Left colon (tissue), 2 donors: ENCODE measurements at places on chromosomes 11 and 22. TPM values are rescaled to one million over a fixed set of nuclear protein-coding genes. Genes with fewer than 3 reads are reported as not detected.

- DNase-seq = peak; percentile 81
Observed at GRCh38 chr22:39240831-39241793, 3.7 kb downstream of the PDGFB start.

Gene APOL3
- total RNA-seq = 10.7 TPM

Gene OR51B4
- total RNA-seq = not detected

Gene MICALL1
- 26.6 TPM for total RNA-seq

DNA sequence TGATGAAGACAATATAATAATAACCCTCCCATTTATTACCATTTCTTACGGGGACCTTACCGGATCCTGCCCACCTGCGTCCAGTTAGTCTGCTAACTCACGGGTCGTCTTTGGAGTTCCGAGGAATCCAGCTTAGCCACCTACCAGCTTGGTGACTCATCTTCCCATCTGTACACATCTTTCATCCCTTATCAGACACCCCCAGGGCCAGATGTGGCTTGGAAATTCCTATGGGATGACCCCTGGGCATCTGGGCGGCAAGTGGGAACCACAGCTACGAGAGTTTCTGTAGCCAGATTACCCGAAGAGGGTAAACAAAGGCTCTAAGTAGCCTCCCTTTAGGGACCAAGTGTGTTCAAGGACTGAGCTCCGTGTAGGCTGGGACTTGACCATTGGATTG, 12.8 kb upstream of the PRR5 start:
- no peak for DNase-seq

DNA sequence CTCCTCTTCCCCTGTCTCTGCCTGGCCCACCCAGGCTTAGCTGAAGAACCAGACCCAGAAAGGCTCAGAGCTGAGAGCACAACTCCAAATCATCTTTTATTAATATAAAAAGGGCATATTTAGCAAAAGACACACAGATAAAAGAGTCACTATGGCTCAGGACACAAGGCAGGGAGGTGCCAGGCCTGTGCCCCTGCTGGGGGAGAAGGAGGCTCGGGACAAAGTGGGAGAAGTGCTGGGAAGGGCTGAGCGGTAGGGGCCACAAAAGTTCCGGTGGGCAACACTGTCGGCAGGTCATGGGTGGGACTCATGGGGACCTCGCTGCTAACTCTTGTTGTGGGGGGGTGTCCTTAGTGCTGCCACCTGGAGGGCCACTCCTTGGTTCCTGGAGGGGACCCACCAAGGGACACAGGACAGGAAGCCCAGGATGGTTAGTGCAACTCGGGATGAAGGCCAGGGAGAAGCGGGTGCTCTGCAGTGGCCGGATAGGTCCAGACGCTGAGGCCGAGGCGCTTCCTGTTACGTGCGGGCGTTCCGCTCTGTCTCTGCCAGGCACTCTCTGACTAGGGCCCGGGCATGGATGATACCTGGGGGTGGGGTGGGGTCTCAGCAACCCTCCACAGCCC, 1.4 kb upstream of the PITPNM1 start:
- DNase-seq = peak; percentile 66

DNA sequence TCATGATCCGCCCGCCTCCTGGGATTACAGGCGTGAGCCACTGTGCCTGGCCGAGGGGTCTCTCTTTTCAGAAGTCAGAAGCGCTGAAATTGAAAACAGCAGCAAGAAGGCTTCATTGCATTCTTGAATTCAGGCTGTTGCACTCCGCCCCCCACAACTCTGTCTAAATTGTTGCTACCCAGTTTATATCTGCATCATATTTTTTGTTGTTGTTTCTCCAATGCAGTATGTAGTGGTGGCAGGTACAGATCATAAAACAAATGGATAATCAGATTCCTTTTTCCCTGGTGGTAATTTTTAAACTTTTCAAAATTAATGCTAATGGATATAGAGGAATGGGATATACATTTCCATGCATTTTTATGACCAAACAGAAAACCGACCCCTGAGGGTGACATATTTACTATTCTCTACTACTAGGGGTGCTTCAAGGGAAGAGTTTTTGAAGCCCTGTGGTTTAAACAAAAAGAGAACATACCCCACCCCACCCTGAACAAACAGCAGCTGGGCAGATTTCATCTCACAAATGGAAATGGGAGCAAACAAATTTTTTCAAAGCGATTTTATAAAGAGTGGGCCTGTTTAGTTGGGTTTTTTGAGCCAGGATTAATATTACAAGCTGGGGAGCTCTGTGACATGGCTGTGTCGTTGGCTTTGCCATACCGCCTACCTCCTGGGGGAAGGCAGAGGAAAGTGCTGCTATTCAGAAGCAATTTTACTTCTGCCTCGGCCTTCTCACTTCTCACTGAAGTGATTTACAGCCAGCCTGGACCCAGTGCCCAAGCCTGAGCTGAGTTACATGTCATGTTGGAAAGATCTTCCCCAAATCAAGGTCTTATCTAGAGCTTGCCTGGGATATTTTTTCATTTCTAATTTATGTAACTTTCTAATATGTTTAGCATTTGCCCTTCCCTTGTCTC, 16.0 kb upstream of the TMA7B start:
- no peak for DNase-seq

Gene RAB39A
- 0.31 TPM for total RNA-seq

Gene GSTT2B
- total RNA-seq = not detected

DNA sequence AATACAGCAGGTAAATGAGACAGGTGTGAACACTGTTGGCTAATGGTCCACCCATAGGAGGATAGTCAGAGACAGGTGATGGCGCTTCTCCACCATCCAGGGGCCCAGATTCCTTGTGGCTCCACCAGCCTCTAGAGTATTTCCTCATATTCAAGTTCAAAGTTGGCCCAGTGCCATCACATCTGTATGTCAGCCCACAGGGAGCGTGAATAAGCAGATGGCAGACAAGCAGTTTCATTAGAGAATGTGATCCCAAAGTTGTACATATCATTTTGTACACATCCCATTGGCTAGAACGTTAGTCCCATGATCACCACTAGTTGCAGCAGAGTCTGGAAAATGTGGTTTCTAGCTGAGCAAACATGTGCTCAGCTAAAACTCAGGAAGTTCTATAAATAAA, 11.0 kb upstream of the CWF19L2 start:
- no peak for DNase-seq

Gene MRTFA
- total RNA-seq = 44.4 TPM

DNA sequence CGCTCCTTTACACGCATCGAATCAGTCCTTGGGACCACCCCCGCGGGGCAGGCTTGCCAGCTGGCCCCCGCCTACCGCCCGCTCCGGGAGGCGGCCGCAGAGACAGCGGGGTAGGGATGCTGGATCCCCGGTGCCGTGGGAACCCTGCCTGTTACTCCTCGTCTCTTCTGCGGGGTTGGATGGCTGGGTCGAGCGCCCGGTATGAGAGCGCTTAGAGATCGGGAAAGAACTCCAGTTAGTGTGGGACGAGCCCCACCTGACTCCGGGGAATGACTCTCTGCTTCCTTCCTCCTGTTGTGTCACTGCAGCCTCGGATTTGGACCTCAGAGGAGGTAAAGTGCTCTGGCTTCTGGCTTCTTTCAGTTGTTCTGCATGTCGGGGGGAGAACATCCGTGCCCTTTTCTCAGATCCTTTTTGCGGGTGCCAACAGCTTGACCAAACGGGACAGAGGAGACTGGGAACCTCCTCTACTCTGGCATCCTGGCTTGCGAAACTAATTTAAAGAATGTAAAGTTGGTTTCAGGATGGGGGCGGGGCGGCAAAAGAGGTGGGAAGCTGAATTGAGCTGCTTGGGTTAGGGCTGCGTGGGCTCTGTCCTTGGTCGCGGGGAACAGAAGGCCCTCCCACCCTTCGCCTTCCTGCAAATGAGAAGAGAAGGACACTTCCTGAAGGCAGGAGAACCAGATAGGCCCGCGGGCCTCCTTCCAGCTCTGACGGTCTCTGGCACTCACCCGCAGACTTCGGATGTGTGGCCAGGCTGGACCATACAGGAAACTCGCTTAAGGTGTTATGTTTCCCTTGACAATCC, 938 bp downstream of the LAYN start:
- peak; percentile 12 for DNase-seq

DNA sequence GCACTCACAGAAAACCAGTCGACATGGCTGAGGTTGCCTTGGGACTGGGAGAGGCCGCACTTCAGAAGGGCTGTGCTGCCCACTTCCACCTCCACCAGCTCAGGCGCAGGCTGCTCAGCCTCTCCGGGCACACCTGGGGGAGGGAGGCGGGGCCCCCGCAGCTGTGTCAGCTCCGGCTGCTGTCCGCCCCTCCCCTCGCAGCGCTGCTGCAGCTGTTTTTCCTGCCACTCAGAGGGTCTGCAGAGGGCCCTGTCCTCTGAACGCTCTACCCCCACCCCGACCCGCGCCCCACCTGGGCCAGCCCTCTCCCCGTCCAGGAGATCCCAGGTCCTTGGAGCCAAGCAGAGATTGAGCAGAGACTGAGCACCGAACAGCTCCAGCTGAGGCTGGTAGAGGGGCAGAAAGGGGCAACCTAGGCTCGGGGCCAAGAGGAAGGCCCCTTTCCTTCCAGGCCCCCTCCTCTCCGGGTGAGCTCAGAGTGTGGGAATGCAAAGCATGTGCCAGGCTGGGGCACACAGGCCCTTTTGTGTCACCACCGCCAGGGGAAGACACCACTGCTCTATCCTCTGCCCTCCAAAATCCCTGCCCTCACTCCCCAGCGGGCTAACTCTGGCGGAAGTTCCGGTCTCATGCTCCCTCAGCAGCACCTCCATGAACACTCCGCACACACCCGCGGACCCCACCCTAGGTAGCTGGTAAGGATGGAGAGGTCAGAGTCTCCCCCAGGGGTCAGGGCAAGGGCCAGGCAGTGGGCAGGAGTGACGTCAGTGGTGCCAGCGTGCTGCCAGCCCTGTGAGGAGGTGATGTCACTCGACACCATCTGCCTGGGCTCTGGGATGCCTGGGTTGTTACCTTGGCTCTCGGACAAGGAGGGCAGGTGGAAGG, 1.6 kb downstream of the MCAM start:
- peak; percentile 47 for DNase-seq

DNA sequence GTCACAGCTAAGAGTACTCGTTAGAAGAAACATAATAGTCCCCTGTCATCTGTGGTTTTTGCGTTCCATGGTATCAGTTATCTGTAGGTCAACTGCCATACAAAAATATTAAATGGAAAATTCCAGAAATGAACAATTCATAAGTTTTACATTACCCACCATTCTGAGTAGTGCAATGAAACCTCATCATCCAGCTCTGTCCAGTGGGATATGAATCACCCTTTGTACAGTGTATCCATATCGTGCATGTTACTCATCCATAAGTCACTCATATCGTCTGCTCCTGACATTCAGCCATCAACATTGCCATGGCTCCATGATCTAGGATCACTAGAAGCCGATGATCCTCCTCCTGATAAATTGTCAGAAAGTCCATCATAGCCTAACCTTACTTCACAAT, 174.9 kb upstream of the C11orf87 start:
- DNase-seq = no peak

DNA sequence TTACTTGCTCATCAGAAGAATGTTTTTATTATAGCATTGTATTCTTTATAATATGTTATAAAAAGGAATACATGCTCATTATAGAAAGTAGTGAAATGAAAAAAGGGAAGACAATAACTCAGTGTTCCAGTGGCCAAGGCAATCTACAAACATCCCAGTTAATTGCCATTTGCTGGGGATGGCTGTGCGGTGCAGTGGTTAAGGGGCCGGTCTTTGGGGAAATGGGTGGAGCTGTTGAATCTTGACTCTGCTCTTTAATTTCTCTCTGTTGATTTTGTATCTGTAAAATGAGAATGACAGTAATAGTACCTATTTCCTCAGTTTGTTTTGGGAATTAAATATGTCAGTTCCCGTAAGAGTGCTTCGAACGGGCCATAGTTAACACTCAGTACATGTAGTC, 212.7 kb upstream of the TBCEL start:
- no peak for DNase-seq

Gene C11orf87
- not detected for total RNA-seq
